ENCODE measurements at places on chromosomes 1 and 21.

DNA sequence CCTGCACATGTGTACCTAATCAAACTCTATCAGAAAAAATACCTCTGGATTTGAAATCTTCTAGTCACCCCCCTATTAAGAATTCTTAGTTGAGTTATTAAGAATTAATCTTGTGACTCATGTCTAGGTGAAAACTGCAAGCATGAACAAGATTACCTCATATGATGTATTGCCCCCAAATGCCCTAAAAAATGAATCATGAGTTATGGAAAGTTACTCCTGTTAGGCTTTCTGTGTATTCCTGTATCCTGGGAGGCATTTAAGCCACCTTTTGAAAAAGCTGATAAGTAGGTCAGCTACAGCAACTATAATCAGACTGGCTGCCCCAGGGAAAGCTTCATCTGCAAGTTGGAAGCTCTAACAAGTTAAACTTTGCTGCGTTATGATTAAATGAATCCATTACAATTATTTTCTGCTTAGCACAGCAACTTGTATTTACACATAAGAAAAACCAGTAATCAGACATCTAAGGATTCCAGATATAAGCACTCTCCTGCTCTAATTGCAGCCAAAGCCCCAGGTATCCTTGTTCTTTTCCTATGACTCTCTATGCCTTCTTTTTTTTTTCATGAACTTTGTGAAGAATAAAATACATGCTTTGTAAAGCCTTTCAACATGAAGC lies 147.7 kb downstream of the NTPCR start:
- no peak for DNase-seq

GRCh38 chr1:206793620-206794019 lies 21.3 kb upstream of the IL10 start:
- DNase-seq = no peak

DNA sequence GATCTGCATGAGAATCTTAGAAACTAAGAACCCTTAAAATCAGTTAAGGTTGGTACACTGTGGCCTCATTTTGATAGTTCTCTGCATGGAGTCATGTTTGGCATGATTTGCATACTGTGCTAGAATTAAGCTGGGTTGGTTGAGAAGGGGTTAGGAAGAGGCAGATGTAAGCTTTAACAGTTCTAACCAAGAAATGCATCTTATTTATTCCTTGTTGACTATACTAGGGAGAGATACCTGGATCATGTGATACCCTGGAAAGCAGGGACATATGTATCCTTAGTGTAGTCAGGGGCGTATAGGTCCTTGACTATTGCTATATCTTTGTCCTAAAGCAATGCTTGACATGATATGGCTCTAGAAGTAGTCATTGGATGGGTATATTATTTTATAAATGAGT lies 41.0 kb downstream of the CDC42 start:
- DNase-seq = no peak

DNA sequence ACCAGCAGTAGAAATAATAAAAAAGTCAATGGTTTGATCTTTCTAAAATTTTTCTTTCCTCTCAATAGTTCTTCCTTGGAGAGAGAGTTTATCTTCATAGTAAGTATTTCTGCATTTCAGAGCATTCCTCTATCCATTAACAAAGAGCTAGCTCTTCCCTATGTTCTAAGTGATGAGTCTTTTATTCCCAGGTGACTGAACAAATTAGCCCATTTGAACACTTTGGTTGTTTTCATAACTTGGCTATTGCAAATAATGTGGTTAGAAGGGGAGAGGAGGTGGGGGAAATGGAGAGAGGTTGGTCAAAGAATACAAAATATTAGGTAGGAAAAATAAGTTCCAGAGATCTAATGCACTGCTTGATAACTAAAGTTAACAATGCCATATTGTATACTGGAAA lies 598.9 kb downstream of the KCNT2 start:
- no peak for DNase-seq

DNA sequence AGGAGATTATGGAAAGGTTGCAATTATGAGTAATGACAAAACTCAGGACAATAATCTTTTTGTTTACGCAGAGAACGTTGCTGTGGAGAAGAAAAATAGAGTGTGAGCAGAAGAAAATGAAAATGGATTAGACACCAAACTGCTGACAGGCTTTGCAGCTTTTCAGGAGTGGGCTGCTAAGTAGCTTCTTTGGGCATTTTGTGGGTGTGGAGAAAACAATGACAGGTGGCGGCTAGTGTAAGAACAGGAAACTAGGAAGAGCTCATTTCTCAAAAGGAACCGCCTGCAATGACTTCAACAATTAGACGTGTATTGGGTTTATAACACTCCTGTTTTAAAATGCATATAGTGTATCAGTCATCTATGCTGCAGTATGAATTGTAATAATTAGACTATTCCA lies 18.3 kb upstream of the PALMD start:
- no peak for DNase-seq
